ENCODE measurements at places on chromosomes 3 and 15.

- ATAC-seq: no peak
These were observed 30.3 kb upstream of the RNF7 start for GRCh38 chr3:141707741-141708203.

DNA sequence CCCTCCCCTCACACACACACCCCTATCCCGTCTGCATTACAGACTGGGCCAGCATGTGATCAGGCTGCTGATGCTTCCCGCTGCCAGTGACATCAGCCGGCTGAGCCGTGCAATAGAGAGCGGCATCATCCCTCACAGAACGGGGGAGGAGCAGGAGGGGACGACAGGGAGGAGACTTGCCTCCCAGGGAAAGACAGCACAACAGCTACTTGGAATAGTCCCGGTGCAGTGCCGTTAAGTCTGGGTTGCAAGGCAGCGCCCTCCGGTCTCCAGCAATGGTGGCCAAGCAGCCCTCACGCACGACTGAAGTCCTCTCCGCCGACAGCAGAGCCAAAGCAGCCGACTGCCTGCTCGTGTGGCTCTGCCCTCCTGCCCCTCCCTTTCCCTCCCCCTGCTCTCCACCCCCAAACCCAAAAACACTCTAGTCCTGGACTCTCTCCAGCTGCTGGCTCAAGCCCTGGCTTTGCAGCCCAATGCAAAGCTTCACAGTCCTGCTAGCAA lies 31.5 kb upstream of the RPS17 start:
- peak; percentile 87 for ATAC-seq

- no peak for ATAC-seq
These were observed 178.2 kb downstream of the LSAMP start for GRCh38 chr3:116267116-116267515.

DNA sequence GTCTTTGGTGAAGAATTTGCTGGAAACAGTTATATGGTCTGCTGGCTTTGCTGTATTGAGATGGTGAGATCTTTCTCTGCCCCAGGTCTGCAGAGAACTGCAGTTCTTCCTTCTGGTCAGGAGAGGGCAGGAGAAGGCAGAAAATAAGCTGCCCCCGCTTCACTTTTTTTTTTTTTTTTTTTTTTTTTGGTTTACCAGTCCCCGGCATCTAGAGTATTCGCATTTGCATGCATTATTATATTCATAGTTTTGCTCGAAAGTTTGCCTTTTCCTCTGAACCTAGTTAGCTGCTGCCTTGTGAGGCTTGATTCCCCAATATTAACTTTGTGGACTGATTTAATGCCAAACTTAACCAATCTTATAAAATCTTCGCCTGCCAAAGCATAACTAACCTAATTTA lies 10.6 kb upstream of the PARL start:
- ATAC-seq: peak; percentile 55

GRCh38 chr3:102020735-102021134 lies 171.4 kb downstream of the NFKBIZ start:
- no peak for ATAC-seq

- no peak for ATAC-seq
These were observed 28.1 kb downstream of the ZNF589 start for GRCh38 chr3:48268936-48269561.

- no peak for ATAC-seq
These were observed 103.2 kb downstream of the DPH6 start for GRCh38 chr15:35442742-35443141.

DNA sequence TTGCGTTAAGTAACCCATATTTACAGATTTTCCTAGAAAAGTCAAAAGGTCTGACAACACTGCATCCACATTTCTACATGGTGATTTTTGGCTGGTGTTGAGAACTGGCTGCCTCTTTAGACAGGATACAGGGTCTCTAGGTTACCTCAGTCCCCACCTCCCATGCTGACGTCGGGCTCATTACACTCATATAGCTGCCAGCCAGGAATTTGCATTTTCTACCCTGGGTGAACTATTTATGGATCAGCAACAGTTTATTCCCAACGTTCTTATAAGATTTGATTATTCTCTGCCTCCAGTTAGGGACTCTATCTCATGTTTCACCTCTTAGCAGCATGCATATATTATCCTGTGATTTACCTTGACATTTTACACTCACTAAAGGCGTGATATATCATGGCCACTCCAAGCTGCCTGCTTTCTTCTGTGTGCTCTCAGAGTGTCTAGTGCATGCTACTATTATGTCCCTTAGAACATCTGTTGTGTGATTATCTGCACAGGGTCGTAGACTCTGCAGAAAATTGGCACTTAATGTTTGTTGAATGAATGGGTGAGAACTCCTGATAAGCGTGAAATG lies 49.0 kb downstream of the CLDN11 start:
- no peak for ATAC-seq

- no peak for ATAC-seq
These were observed 12.3 kb upstream of the KLF13 start for GRCh38 chr15:31314380-31314779.

- ATAC-seq: no peak
These were observed 83.1 kb upstream of the TSEN2 start for GRCh38 chr3:12401208-12401607.

DNA sequence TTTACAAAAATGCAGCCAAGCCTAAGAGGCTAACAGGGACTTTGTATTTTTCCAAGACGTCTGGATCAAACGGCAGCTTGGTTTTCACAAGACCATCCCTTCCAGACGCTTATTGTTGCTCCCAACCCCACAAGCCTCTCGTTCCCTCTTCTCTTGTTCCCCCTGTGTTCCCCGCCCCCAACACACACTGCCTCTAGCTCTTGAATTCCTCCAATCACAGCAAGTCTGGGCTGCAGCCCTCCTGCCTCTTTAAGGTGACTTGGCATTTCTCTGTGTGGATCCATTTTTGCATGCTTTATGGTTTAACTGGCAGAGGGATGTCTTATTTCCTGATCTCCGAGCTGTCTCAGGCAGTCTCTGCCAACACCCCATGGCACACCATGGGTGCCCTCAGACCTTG lies 182.2 kb downstream of the ABHD5 start:
- ATAC-seq: no peak

DNA sequence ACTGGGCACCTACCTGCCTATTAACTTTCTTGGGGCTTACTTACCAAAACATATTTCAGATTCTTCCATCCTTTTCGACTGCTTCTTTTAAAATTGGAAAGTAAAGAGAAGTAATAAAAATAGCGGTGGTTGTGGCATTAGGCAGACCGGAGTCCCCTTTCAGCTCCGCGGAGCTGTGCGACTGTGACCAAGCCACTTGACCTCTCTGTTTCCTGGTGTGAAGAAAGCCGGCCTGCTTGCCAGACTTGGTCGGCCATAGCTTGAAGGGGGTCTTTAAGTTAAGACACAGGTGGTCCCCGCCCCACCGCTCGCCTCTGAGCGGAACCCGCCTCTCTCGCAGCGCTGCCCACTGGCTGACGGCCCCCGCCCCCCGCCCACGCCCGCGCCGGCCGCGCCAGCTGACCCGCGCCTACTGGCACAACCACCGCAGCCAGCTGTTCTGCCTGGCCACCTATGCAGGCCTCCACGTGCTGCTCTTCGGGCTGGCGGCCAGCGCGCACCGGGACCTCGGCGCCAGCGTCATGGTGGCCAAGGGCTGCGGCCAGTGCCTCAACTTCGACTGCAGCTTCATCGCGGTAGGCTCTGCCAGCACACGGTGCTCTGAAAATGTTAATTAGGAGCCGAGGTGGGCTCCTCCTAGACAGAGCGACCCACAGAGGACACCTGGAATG lies 18.3 kb downstream of the NOX5 start:
- ATAC-seq: no peak

- ATAC-seq: no peak
These were observed 97.1 kb upstream of the PRR20G start for GRCh38 chr3:127384717-127385539.

- ATAC-seq: no peak
These were observed 4.3 kb downstream of the ISL2 start for GRCh38 chr15:76340803-76341365.

DNA sequence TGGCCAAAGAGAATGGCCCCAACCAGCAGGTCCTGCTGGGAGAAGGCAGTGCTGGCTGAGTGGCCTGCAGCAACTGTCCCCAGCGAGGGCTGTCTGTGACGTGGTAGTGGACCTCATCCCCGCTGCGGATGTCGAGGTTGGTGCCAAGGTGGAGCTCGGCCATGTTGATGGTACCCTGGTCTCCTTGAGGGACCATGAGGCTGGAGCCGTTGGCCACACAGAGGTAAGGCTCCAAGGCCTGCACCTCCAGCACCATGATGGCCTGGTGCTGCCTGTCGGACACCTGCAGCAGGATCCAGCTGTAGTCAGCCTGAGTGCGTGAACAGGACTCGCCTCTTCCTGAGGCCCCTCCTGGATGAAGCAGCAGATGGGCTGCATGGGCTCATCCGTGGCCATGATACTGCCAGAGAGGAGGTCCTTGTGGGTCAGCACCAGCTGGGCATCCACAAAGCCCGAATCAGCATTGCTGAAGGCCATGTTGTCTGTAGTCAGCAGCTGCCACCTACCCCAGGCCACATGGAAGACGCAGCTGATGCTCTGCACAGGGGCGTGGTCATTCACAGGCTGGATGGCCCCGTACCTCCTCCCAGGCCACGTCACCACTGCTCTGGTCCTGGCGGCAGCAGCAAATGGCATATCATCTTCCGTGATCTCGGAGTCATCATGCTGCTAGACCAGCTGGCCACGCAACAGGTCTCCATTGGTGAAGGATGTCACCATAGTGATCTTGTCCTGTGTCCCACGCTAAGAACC lies 167.5 kb downstream of the GOLGA6L4 start:
- no peak for ATAC-seq

- ATAC-seq: no peak
These were observed 15.5 kb downstream of the MRPS25 start for GRCh38 chr3:15049584-15049983.

GRCh38 chr3:120853416-120853815 lies 54.6 kb upstream of the STXBP5L start:
- ATAC-seq: no peak

DNA sequence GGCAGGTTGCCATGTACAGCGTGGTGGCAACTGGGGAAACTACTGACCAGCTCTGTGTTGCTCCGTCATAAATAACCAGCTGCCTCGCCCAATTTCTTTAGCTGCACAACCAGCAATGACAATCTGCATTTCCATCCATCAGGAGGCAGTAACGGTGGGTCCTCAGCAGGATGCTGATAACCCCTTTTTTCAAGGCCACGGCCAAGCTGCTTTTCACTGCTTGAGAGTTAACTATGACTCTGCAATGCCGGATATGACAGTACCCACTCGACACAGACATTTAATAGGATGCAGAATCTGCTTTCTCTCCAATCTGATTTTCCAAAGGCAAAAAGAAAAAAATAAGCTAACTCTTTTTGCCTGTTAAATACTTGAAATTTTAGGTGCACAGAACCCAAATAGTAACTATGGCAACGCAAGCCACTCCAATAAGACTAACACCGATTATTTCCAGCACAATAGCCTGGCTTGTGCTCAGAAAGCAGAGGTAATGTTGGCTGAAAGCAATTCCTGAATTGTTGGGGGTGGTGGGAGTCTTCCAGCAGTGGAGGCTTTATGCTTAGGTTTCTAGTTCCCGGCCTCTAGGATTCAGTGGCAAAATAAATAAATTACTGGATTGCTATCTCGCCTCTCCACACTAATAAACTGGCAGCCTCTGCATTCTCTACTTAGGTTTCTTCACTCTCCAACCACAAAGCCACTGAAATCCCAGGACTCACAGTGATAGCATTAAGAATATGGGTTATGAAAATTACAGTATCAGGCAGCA lies 31.2 kb upstream of the SRGAP3 start:
- ATAC-seq: peak; percentile 80

DNA sequence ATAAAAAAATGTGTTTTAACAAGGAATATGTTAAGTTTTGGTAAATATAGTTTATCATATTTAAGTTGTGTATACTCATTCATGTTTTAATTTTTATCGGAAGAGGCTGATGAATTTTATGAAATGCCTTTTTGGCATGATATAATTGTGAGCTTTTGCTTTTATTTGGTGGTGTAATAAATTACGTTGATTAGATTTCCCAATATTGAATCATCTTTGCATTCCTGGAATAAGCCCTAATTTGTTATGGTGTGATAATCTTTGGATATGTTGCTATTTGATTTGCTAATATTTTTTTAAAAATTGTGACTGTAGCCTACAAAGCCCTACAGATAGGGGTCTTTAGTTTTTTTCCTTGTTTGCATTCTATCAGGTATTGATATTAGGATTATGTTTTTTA lies 107.4 kb downstream of the IGF1R start:
- no peak for ATAC-seq

- no peak for ATAC-seq
These were observed 160.6 kb upstream of the RAP2B start for GRCh38 chr3:153001210-153002078.

DNA sequence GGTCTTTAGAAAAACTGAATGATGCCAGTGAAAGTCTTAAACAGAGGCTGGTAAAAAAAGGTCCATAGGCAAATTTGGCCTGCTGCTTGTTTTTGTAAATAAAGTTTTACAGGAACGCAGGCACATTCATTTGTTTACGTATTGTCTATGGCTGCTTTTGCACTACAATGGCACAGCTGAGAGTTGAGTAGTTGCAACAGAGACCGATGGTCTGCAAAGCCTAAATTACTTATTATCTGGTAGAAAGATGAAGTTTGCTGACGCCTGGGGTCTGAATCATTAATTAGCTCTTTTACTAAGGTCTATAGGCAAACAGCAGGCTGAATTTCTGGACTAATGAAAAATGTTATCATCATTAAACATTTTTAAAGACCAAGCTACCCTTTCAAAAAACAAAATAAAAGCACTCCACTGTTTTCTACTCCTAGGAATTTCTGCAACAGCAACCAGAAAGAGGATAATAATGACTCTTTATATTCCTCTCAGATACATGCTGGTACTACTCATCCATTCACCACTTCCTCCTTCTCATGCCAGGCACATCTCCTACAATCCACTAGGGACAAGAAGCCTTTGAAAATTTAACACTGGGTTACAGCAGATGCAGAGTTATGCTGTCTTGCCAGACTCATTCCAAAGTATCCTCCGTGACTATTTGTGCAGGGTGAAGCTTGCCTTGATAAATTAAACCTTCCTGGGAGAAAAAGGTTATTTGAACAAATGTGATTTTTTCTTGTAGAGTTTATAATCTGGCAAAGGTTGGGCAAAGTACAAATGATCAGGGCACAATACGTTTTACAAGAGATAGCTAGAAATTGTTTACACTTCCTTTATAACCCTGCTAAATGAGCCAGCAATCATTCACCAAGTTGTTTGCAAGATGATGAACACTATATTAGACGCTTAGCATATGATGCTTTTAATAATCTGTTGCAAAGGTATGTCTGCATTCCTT lies 6.0 kb downstream of the GATM start:
- ATAC-seq: peak; percentile 65
